ENCODE measurements at places on chromosomes 12 and 14. TPM values are rescaled to one million over a fixed set of nuclear protein-coding genes. Genes with fewer than 3 reads are reported as not detected.

- DNase-seq = no peak
Measured at GRCh38 chr12:67299526-67299925, 30.4 kb downstream of the CAND1 start.

- no peak for DNase-seq
Measured at GRCh38 chr12:108482717-108483212, 32.3 kb upstream of the FICD start.

- DNase-seq = no peak
Measured at GRCh38 chr12:47602949-47603558, 102.8 kb downstream of the RPAP3 start.

GRCh38 chr14:32081901-32082300 is 4.8 kb downstream of the ARHGAP5 start:
- no peak for DNase-seq

GRCh38 chr12:106681210-106681609 is 93.3 kb upstream of the RIC8B start:
- no peak for DNase-seq

DNA sequence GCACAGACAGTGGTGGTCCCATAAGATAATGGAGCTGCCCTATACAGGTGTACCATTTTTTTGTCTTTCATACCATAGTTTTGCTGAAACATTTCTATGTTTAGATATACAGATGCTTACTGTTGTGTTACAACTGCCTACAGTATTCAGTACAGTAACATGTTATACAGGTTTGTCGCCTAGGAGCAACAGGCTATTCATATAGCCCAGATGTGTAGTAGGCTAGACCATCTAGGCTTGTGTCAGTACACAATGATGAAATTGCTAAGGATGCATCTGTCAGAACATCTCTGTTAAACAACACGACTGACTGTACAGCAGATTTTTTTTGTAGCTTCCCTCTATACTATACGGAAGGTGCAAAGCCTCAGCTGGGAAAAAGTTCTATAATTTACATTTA is 30.5 kb downstream of the RAD9B start:
- no peak for DNase-seq

- no peak for DNase-seq
Measured at GRCh38 chr14:105862581-105863239, 336.3 kb downstream of the TMEM121 start.

DNA sequence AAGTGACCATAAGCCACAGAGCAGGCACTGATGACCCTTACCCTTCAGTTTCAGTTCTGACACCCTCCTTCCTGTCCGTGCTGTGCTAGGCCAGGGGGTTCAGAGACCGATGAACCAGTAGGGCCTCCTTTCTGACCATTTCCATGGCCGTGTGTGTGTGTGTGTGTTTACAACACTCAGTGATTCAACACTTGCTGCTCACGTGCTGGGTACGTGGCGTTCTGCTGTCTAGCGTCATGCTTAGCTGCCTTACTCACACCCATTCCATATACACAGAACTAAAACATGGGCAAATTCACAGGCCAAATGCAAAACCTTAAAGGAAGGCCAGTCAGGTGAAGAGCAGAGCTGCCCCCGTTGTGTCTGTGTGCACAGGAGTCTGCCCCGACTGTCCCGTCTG is 67.5 kb downstream of the DNAH10 start:
- DNase-seq = no peak

DNA sequence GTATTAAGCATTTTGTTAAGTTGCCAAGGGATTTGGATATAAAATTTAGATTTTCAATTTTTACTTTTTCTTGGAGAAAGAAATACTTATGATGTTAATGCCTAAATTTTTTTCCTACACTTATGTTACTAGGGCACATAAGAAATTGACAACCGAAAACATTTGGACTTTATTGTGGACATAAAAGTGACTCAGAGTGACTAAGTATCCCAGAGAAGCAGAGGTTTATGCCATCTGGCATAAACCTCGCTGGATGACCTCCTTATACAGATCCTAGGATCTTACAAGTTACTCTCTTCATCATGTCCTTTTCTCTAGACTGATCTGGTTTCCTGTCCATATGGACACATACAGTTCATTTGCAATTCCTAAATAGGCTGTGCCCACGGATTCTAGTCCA is 89.8 kb downstream of the RERG start:
- DNase-seq = no peak

- DNase-seq = no peak
Measured at GRCh38 chr12:2973566-2973965, 14.4 kb downstream of the TEAD4 start.

DNA sequence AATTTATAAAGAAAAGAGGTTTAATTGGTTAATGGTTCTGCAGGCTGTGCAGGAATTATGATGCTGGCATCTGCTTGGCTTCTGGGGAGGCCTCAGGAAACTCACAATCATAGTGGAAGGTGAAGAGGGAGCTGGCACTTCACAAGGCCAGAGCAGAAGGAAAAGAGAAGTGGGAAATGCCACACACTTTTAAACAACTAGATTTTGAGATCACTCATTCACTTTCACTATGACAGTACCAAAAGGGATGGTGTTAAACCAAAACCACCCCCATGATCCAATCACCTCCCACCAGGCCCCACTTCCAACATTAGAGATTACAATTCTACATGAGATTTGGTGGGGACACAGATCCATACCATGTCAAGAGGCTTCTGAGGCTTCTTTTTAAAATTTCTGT is 62.6 kb downstream of the SLC38A4 start:
- no peak for DNase-seq

GRCh38 chr14:26339381-26339780 is 258.5 kb downstream of the NOVA1 start:
- no peak for DNase-seq

DNA sequence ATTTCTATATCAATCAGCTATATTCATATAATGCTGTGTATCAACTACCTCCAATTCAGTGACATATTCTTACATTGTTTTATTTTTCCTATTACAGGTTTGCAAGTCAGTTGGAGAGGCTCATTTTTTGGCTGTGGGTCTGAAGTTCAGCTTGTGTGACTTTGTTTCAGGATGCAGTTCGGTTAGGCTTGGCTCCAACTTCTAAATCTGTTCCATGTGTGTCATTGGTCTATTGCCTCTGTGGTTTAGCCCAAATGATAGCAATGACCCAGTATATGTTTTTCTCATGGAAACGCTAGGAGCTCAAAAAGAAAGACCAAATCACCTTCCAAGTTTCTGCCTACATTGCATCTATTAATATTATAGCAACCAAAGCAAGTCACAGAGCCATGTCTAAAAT is 848.6 kb upstream of the LRFN5 start:
- DNase-seq = no peak

DNA sequence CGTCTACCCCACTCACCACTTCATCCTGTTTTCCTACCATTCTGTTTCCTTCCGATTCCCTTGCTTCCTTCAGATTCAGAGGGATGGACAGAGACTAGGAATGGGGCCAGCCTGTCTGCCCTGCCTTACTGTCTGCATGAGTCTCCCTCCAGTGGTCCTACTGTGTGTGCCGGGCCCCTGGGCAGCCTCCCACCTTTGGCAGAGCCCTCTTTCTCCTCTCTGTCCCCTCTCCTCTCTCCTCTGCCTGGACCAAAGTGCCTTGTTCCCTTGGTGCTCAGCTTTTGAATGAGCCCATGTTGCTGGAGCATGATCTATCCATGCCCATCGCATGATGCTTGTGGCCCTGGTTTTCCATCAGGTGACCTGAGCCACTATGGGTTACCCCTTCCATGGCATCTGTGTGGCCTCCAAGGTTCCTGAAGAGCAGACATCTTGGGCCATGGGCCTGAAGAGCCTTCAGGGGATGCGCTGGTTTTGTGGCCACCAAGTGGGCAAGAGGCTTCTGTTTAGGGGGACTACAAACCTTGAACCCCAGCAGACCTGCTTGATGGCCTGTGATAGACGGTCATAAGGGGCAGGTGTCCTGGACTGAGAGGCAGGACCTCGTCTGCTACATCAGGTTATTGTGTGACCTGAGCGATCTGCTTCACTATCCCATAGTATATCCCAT is 54.2 kb upstream of the BCL11B start:
- no peak for DNase-seq

GRCh38 chr12:76029982-76030340 is 1.6 kb downstream of the PHLDA1 start:
- DNase-seq = no peak

GRCh38 chr12:3998968-3999792 is 126.0 kb upstream of the PARP11 start:
- no peak for DNase-seq

- no peak for DNase-seq
Measured at GRCh38 chr12:115823635-115824034, 453.9 kb downstream of the MED13L start.

- no peak for DNase-seq
Measured at GRCh38 chr12:108340037-108340436, 926 bp upstream of the CMKLR1 start.

DNA sequence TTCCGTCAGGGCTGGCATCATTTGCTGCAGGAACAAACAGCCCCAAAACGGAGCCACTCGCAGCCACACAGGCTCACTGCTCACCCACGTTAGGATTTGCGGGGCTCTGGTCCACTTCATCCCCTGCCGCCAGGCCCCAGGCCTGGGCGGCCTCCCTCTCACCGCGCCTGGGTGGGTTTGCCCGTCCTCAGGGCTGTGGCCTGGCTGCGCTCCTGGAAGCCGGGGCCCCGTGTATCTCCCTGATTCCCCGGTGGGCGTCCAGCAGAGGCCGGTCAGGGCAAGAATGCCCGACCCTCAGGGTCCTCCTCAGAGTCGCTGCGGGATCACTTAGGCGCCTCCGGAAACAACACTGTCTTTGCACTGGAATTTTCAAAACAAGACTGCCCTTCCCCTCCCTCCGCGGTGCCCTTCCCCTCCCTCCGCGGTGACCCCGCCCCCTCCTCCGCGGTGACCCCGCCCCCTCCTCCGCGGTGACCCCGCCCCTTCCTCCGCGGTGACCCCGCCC is 15.7 kb upstream of the FBRSL1 start:
- no peak for DNase-seq

- no peak for DNase-seq
Measured at GRCh38 chr14:64060199-64060545, 207.4 kb downstream of the SYNE2 start.

GRCh38 chr14:67620217-67620785 is 581 bp downstream of the ARG2 start:
- DNase-seq = no peak

DNA sequence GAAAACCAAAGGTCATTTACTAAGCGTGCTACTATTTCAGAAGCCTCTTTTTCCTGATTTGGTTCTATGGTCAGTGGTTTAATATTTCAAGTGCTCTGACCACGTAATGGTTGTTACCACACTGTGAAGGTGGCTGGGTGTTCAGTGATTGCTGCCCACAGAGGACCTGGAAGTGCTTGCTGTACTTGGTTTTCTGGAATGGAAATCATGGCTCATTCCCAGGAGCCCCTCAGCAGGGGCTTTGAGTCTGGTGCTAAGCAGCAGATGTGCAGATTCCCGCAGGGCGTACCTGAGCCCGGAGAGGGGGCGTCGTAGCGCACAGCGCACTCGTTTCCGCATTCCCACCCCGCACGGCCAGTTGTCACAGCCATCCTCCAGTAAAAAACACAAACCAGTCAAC is 50.5 kb downstream of the TRAF3 start:
- no peak for DNase-seq

RNASE3 gene
- not detected for total RNA-seq

OR4M1 gene
- total RNA-seq = not detected

SLC17A8 gene
- not detected for total RNA-seq

COX6A1 gene
- 432 TPM for total RNA-seq

MARCHF9 gene
- 2.2 TPM for total RNA-seq

COL2A1 gene
- not detected for total RNA-seq

PRB2 gene
- not detected for total RNA-seq
